Bronchial epithelial cell (primary cell): ENCODE measurements at places on chromosomes 11 and 22. TPM values are rescaled to one million over a fixed set of nuclear protein-coding genes. Genes with fewer than 3 reads are reported as not detected.

The LRRC75B gene
- total RNA-seq: 4.2 and 5.5 TPM in 2 replicates

DNA sequence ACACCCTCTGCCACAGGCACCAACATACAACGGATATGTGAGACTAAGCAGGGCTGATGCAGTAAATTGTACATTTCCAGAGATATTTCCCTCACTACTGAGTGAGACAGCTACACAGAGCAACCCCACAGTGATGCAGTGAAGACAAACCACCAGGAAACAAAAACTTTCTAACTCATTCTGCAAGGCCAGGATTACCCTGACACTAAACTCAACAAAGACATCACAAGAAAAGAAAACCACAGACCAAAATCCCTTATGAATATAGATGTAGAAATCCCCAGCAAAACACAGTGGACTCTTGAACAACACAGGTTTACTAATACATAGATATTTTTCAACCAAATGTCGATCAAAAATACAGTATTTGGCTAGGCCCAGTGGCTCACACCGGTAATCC, 1.5 kb upstream of the SLC7A4 start:
- DNase-seq: no peak

- peak; percentile 83 for DNase-seq
These were observed 12.0 kb upstream of the TMPRSS13 start for GRCh38 chr11:117941163-117941707.

- no peak for DNase-seq
These were observed 19.2 kb upstream of the ASPHD2 start for GRCh38 chr22:26409719-26410335.

DNA sequence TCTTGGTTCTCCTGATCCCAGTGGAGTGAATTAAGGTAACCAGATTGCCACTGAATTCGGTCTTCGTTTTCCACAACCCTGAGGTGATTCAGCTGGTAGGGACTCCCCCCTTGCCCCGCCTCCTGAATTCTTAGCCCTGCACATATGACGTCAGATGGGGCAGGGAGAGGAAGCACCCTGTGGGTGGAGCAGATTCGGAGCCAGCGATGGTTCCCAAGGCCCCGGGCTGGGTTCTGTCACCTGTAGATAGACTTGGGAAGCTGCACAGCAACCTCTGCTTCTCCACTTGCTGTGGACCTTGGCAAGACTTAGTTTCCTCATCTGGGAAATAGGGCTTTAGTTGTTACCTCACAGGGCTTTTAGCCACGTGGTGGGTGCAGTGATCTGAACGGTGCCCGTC, 67.8 kb downstream of the CTTN start:
- peak; percentile 46 for DNase-seq

The APOA1 gene
- total RNA-seq: not detected in 2 replicates
